ENCODE measurements at places on chromosomes 12 and 14.

DNA sequence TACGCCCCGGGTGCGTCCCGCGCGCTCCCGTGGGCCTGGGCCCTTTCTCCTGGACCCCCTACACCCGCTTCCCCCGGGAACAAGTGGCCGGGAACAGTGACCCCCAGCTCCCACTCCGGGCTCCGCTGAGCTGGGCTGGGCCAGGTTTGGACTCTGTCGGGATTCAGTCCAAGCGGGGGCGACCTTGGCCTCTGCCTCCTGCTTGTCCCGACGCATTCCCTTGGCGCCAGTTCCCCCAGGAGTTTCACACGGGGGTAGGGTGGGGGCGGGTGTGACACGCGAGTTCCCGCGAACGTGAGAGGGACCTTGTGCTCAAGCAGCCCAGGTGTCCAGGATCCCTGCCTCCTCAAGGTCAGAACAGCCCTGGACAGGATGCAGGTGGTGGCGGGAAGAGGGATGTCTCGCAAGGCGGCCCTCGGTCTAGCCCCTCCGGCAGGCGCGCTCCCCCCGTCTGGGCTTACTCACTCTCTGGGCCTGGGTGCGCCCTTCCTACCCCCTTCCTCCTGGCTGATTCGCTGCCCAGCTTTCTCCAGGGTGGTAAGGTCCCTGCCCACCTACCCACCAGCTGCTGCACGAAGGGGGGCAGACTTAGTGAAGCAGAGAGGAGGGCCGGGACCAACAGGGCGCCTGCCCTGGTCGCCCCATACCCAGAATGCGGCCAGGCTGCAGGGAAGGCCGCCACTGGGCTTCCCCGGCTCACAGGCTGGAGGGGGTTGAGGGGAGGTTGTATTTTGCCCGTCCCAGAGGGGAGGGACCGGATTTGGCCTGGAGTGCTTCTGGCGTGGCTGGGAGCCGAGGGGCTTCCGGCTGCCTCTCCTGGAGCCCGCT, 862 bp downstream of the CRIP2 start:
- peak overlapping the region; percentile 60 for H3K4me3 ChIP-seq
- H3K36me3 ChIP-seq, result no peaks in the 10 kb centered on the region
- no peak for DNase-seq
- H3K27ac ChIP-seq, result peak overlapping the region; percentile 84
- H3K27me3 ChIP-seq, result peaks cover 30% of the 10 kb centered on the region

- H3K36me3 ChIP-seq, result no peaks in the 10 kb centered on the region
- H3K27ac ChIP-seq, result no peak overlapping the region
- H3K27me3 ChIP-seq, result no peaks in the 10 kb centered on the region
- DNase-seq, result no peak
- no peak overlapping the region for H3K4me3 ChIP-seq
These were observed 314.3 kb upstream of the OR4E1 start for GRCh38 chr14:21987937-21988336.

GRCh38 chr14:99081880-99082279, 190.1 kb downstream of the BCL11B start:
- no peaks in the 10 kb centered on the region for H3K36me3 ChIP-seq
- DNase-seq, result no peak
- H3K4me3 ChIP-seq, result no peak overlapping the region
- H3K4me1 ChIP-seq, result peaks cover 2% of the 10 kb centered on the region

- no peak for DNase-seq
- H3K27me3 ChIP-seq, result no peaks in the 10 kb centered on the region
- H3K4me1 ChIP-seq, result no peaks in the 10 kb centered on the region
- no peak overlapping the region for H3K4me3 ChIP-seq
- no peak overlapping the region for H3K27ac ChIP-seq
- H3K36me3 ChIP-seq, result no peaks in the 10 kb centered on the region
These were observed 15.0 kb upstream of the KCNMB4 start for GRCh38 chr12:70351076-70351475.

- no peaks in the 10 kb centered on the region for H3K27me3 ChIP-seq
- peaks cover 97% of the 10 kb centered on the region for H3K36me3 ChIP-seq
- H3K4me3 ChIP-seq, result no peak overlapping the region
- peak; percentile 65 for DNase-seq
These were observed 8.9 kb downstream of the VAMP1 start for GRCh38 chr12:6461401-6462233.

GRCh38 chr12:70227911-70228310, 15.3 kb upstream of the CNOT2 start:
- H3K4me1 ChIP-seq, result no peaks in the 10 kb centered on the region
- H3K4me3 ChIP-seq, result no peak overlapping the region
- H3K27ac ChIP-seq, result no peak overlapping the region
- no peaks in the 10 kb centered on the region for H3K36me3 ChIP-seq
